Activated naive CD4-positive, alpha-beta T cell treated with anti-CD3 and anti-CD28 coated beads, Interleukin-2, amount 10 ng/mL, durations not matched to agents 5 hours and 36 hours (primary cell): ENCODE measurements at places on chromosomes 1 and 21. TPM values are rescaled to one million over a fixed set of nuclear protein-coding genes. Genes with fewer than 3 reads are reported as not detected.

The ASCL5 gene
- total RNA-seq, result not detected

The OR2AJ1 gene
- not detected for total RNA-seq

The CSF3R gene
- total RNA-seq, result 0.36 TPM

The ASTN1 gene
- not detected for total RNA-seq

The KLHL20 gene
- total RNA-seq, result 21.1 TPM

The KIF26B gene
- total RNA-seq, result not detected

The BATF3 gene
- total RNA-seq, result 3.7 TPM

The PGLYRP4 gene
- total RNA-seq, result not detected

The TMCO2 gene
- not detected for total RNA-seq

The NEGR1 gene
- not detected for total RNA-seq

The BNIPL gene
- total RNA-seq, result 1.1 TPM

The KLF17 gene
- not detected for total RNA-seq

The HFM1 gene
- not detected for total RNA-seq

The FLAD1 gene
- total RNA-seq, result 34.2 TPM
